ENCODE measurements at places on chromosomes 6 and 20. TPM values are rescaled to one million over a fixed set of nuclear protein-coding genes. Genes with fewer than 3 reads are reported as not detected.

- no peaks in the 10 kb centered on the region for H3K36me3 ChIP-seq
- no peaks in the 10 kb centered on the region for H3K27me3 ChIP-seq
- no peak overlapping the region for H3K4me3 ChIP-seq
- H3K4me1 ChIP-seq = peaks cover 6% of the 10 kb centered on the region
- no peak overlapping the region for H3K27ac ChIP-seq
Observed at GRCh38 chr6:41711323-41712038, 23.9 kb downstream of the TFEB start.

- DNase-seq = peak; percentile 78
- peaks cover 15% of the 10 kb centered on the region for H3K4me1 ChIP-seq
- H3K27me3 ChIP-seq = no peaks in the 10 kb centered on the region
Observed at GRCh38 chr20:63215101-63216040, 560 bp downstream of the YTHDF1 start.

DNA sequence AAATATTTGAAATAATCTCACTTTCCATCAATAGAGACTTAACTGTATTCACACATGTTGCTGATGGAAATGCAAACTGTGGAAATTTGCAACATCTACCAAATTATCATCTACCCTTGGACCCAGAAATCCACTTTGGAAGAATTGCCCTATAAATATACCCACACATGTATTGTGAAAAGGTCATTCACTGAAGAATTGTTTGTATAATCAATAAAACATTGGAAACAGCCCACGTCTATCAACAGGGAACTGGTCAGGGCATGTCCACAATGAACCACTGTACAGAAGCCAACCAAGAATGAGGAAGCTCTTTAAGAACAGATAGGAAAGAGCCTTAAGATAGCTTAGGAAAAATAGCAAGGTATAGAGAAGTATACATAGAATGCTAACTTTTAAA is 36.2 kb downstream of the PXDC1 start:
- H3K36me3 ChIP-seq = no peaks in the 10 kb centered on the region
- no peak overlapping the region for H3K4me3 ChIP-seq
- no peak for DNase-seq
- H3K27ac ChIP-seq = no peak overlapping the region
- no peaks in the 10 kb centered on the region for H3K4me1 ChIP-seq
- H3K27me3 ChIP-seq = no peaks in the 10 kb centered on the region

The SPATA25 gene
- total RNA-seq = 7.5 TPM

DNA sequence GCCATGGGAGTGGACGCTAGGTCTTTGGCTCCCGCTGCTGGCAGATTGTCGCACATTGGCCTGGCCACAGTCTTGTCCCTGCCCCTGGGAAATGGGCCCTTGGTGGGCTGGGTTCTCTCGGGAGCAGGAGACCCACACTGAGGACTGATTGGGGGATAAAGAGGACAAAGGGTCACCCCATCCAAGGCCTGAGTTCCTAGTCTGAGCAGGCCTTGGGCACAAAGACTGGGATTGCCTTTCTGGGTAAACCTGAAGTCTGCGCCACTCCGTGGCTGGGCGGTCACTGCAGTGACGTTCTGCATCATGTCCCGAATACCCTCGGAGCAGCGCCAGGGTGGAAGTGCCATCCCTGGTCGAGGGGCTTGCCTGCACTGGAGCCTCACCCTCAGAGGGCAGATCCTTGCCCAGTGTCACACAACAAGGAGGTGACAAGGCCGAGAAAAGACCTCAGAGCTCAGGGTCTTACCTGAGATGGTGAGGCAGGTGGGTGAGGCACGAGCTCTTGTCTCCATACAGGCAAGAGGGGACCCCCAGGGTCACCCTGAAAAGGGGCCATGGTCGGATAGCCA is 36.1 kb upstream of the ZBP1 start:
- H3K4me3 ChIP-seq = no peak overlapping the region
- no peak for DNase-seq
- H3K36me3 ChIP-seq = no peaks in the 10 kb centered on the region
- no peaks in the 10 kb centered on the region for H3K27me3 ChIP-seq
- H3K27ac ChIP-seq = no peak overlapping the region

The UTRN gene
- 86.8 TPM for total RNA-seq

DNA sequence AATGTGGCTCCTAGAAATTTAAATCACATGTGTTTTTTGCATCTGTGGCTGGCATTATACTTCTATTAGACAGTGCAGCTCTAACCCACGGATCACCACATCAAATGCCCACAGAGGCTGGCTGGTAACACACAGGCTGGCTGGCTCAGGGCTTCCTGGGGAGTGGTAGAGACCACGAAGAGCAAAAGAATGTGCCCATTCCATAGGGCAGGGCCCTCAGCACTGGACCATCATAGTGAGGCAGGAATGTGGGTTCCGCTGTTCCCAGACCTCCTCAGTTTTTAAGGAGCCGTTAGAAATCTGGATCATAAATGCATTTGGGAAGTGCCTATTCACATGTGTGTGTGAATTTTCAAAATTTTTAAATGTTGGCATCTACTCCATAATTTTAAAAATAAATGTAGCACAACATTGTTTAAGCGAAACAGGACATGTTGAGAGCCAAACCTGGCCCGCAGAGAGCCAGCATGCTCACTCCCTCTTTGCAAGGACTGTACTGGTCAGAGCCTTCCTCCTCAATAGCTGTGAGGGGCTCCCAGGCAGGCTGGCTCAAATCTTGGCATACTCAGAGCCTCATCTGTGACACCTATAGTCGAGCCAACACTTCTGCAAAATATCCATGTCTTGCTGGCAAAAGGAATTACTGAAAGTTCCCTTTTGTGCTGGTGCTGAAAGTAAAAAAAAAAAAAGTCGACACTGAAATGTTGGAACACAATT is 190.5 kb downstream of the FNDC1 start:
- no peak overlapping the region for H3K27ac ChIP-seq
- H3K27me3 ChIP-seq = no peaks in the 10 kb centered on the region
- H3K36me3 ChIP-seq = no peaks in the 10 kb centered on the region
- H3K4me3 ChIP-seq = no peak overlapping the region
- no peaks in the 10 kb centered on the region for H3K4me1 ChIP-seq

GRCh38 chr20:23565503-23566045 is 2.7 kb downstream of the CST9L start:
- no peak overlapping the region for H3K4me3 ChIP-seq
- H3K27me3 ChIP-seq = no peaks in the 10 kb centered on the region
- H3K36me3 ChIP-seq = no peaks in the 10 kb centered on the region
- no peak for DNase-seq

GRCh38 chr6:166901626-166902025 is 54.7 kb downstream of the RNASET2 start:
- no peaks in the 10 kb centered on the region for H3K36me3 ChIP-seq
- DNase-seq = no peak
- no peaks in the 10 kb centered on the region for H3K27me3 ChIP-seq
- no peak overlapping the region for H3K4me3 ChIP-seq

- H3K4me3 ChIP-seq = no peak overlapping the region
- no peaks in the 10 kb centered on the region for H3K36me3 ChIP-seq
- no peaks in the 10 kb centered on the region for H3K27me3 ChIP-seq
- H3K27ac ChIP-seq = no peak overlapping the region
- no peak for DNase-seq
Observed at GRCh38 chr20:516799-517198, 26.8 kb downstream of the CSNK2A1 start.

The RAET1L gene
- not detected for total RNA-seq
